ENCODE measurements at places on chromosomes 3 and 15.
A peak's percentile ranks its signal among the peaks of the same experiment; 100 is the strongest.

DNA sequence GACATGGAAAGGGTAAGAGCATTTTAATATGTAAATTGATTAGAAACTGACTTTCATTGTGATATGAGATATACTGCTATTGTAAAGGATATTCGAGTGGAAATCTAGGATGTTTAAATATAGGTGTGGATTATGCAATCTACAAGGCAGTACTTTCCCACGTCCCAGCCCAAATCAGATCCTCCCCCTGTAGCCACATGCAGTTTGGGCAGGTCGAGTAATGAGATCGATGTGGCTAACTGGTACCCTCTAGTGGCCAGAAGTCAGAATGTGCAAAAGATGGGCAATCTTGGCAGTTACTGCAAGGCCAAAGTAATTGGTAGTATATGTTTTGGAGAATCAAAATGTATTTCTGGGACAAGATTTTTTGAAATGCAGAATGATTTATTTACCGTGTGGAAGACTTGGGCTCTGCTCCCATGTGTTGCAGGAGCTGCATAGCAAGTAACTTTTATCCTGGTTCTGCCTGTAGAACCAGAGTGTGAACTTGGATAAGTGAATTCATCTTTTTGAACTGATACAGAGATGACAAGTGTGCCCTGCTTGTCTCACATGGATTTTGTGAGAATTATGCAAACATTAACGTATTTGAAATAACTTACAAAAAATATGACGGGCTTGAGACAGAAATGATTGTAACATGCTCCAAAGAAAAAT, 94.5 kb upstream of the ADAMTSL3 start:
- peak; percentile 63 for DNase-seq

- DNase-seq: peak; percentile 31
Measured at GRCh38 chr3:107498646-107499045, 24.1 kb upstream of the BBX start.

DNA sequence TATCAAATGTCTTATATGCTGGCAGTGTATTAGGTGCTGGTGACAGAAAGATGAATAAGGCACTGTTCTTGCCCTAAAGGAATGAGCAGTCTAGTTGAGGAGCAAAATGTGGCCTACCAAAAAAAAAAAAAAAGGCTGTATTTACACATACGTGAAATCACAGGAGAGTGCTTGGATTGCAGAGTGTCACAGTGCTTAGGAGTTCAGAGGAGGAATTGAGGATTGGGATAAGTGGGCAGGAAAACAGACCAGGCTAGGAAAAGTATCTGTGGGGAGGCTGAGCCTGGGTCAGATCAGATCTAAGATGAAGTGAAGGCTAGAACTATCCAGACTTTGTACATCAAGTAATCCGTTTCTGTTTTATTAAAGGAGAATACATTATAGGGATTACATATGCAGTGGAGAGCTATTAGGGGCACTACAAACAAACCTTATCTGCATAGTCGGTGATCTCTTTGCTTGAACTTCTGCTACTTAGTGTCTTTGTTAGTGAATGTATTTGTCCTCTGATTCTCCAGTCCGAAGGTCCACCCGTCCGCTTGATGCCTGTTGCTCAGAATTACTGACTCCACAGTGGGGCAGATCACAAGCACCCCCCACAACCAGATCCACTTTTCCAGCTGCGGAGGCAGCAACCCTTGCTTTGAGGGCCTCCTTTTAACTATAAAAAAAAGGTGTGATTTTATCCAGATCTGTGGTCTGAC, 80.0 kb downstream of the FNDC3B start:
- no peak for DNase-seq

DNA sequence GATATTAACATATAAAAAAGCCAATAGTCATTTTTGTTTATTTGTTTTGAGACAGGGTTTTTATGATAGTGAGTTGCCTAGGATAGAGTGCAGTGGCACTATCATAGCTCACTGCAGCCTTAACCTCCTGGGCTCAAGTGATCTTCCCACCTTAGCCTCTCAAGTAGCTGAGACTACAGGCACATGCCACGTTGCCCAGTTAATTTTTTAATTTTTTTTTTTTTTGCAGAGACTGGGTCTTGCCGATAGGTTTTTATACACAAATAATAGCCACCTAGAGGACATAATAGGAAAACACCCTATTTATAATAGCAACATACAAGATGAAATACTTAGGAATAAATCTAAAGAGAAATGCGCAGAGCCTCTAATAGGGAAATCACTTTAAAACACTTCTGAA, 13.3 kb downstream of the EIF3J start:
- DNase-seq: peak; percentile 56

- no peak for DNase-seq
Measured at GRCh38 chr3:100069472-100069871, 44.8 kb downstream of the FILIP1L start.

GRCh38 chr3:87136066-87136596, 91.0 kb upstream of the CHMP2B start:
- no peak for DNase-seq

DNA sequence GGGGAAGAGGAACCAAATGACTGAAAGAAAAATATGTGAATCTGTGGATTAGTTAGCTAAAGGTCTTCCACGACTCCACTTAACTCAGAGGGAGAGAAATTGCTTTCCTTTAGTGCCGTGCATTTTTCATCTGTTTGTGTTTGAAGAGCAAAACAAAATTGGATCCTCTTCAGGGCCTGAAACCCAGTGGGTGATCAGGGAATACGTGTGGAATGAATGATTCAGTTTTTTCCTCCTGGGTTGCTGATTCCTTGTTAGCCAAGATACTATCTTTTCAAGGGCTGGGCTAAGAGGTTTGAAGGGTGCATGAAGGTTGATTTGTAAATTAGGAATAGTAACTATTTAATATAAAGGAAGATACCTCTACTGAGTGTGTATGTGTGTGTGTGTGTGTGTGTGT, 61.0 kb downstream of the TPRG1 start:
- DNase-seq: no peak

- no peak for DNase-seq
Measured at GRCh38 chr3:147409143-147410115, at the start of gene ZIC1. Gene ZIC1, plus strand, starts transcription at chr3:147409365. Its CDS starts 748 bp downstream, at chr3:147410113.

- no peak for DNase-seq
Measured at GRCh38 chr15:63870487-63871209, 36.9 kb upstream of the HERC1 start.

GRCh38 chr3:38238416-38239008, 27.1 kb upstream of the SLC22A13 start:
- DNase-seq: no peak

GRCh38 chr3:25648925-25649830, 15.5 kb downstream of the TOP2B start:
- no peak for DNase-seq

DNA sequence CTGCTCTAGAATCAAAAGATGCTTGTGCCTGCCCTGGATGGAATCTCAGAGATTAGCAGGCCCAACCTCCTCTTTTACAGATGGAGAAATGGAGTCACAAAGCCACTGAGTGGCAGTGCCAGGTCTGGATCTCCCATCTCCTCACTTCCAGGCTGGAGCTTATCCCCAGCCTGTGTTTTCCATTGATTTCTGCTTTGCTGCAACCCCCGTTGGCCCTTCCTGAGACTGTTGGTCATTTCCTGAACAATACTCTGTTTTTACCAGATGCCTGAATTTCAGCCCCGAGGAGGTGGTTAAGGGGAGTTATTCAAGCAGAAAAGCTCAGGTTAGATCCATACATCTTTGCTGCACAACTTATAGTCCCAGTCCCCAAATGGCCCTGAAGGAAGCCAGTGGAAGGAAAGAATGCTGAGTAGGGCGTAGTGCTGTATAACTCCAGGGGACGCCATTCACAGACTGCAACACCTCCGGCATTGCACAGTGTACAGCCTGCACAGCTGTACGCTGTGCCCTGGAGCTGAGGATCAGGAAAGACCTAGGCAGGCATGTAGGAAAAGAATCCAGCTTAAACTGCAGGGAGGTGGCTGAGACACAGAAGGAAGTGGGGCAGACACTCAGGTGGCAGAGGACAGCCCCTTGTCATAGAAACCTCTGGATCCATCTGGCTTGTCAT, 77.5 kb downstream of the RPLP1 start:
- DNase-seq: no peak

DNA sequence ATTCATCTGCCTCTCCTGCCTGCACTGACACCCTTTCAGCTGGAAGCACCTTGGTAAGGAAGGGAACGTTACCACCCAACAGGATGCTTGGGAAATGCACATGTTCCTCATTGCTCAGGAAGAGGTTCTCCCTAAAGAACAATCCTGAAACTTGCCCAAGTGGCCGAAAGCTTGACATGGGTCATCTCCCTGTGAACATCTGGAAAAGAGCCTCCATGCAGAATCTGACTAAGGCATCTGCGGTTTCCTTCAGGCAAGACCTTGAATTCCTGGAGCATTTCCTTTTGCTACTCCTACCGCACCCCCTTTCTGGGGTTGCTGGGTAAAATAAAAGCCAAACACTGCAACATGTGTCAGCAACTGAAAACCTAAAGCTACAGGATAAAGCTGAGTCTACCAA, 68.7 kb upstream of the SNRK start:
- no peak for DNase-seq

GRCh38 chr3:102972350-102972749, 537.5 kb downstream of the ZPLD1 start:
- no peak for DNase-seq

GRCh38 chr15:37037850-37038715, 62.3 kb downstream of the MEIS2 start:
- no peak for DNase-seq

GRCh38 chr15:31216215-31216911, 110.3 kb upstream of the KLF13 start:
- DNase-seq: peak; percentile 68

GRCh38 chr15:41606997-41607396, 48.0 kb downstream of the TYRO3 start:
- DNase-seq: no peak

DNA sequence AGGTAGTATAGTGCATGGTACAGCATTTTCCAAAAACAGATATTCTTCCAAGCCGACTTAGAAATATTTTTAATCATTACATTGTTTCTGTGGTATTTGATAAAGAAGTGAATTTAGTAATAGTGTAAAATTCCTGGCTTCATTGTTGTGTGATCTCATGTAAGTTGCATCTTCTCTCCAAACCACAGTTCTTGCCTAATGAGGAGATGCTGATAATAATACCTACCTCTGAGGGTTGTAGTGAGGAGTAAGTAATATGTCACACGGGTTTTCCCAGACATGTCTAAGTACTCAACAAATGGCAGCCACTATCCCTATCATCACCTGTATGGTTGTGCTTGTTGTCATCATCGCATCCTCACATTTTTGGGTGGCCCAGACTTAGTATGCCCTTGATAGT, 167.3 kb downstream of the SLCO3A1 start:
- no peak for DNase-seq

DNA sequence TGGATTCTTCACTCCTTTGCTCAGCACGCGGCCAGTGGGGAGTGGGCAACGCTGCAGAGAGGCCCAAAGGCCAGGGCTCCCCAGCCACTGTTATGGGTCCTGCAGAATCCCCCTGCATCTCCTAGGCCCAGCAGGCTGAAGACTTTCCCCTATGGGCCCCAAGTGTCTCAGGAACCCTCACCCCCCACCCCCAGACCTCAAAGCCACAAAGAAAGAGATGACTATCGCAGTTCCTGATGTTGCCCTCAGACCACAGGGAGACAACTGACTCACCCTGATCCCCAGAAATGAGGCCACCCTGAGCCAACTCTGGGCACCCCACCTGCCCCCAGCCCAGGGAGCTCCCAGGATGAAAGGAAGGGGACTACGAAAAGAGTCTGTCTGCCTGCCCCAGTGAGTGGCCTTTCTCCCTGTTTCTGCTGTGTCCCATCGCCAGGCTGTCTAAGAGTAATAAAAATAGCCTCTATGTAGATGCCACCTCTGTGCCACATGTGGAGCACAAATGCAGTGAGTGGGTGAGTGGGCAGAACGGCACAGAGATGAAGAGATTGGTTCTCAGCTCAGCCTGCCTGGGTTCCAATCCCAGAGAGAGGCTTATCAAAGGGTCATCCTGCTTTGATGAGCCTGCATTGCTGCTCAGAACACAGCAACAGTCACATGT, 283.0 kb downstream of the UACA start:
- DNase-seq: peak; percentile 78

DNA sequence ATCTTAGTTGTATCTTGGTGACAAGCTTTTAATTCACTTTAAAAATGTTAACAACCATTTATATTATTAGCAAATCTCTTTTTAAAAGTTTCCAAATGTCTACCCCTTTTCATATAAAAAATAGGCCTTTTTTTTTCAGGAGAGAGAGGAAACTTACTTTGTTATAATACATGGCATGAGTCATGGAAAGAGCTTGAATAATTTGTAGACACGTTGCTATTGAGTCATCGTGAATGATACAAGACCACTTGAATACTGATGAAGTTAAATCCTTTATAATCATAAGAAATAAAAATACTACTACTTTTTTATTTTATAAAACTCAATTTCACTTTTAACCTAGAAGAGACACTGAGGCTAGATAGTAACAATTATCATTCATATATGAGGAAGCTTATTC, 70.3 kb upstream of the BBX start:
- DNase-seq: no peak

All from Jurkat, Clone E6-1 (cell line).